NCI-H774 (cell line): ENCODE measurements at places on chromosomes 11 and 22.

GRCh38 chr11:90134478-90135003 lies at the start of gene NAALAD2:
Gene NAALAD2 (plus strand): TSS chr11:90134663. CDS start chr11:90134759, 96 bp downstream.
- peak; percentile 69 for DNase-seq

DNA sequence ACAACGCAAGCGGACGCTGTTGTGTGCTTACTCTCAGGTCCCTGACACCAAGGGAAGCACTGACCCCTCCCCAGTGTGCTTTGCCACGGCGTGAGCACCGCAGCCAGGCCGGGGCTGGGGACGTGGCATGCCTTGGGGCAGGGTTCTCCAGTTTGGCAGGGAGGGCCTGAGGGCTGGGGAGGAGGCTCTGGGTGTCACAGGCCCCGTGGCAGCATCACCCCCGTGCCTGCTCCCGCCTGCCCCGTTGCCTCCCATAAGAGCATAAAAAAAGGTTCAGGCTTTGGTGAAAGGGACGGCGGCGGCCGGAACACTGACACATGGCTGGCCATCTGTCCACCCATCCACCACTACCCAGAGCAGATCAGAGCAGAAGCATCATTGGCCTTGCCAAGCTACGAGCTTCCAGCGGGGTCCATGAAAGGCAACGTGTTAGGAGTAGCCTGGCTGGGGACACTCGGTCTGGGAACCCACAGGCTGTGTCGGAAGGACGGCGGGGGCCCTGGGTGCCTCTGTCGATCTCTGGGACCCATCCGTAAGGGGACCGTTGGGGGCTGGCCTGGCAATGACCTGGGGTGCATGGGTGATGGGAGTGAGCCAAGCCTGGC lies 183.0 kb downstream of the IGLL1 start:
- DNase-seq, result no peak

GRCh38 chr11:113504586-113504985 lies 29.4 kb upstream of the DRD2 start:
- DNase-seq, result no peak

DNA sequence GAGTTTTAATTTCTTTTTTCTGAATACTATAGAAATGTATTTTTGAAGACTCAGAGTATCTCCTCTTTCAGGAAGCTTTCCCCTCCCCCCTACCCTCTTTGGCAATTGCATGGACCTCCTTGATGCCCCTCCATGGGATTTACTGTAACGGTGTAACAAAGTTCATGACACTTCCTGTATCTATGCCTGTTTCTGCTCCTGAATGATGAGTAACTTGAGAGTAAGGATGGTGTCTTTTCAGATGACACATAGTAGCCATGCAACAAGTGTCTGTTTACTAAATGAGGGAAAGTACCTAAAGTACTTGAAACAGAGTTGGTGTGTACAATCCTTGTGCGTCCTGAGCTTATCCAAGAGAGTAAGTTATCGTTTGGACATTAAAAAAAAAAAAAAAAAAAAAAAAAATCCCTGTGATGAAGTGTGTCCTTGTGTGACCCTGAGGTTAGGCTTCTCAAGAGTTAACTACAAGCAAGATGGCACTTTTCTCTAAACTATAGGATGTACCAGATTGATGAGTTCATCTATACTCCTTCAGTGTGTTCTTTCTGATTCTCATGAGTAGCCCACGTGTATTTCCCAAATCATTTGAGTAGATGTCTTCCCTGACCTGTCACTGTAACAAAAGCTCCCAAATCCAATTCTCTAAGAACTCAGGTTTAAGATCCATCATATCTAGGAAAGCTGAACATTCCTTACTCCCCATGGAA lies 7.4 kb downstream of the ETS1 start:
- DNase-seq, result no peak

GRCh38 chr11:46639197-46639839 lies 22.0 kb downstream of the ATG13 start:
- DNase-seq, result no peak

- no peak for DNase-seq
Measured at GRCh38 chr11:67278939-67279588, 10.0 kb upstream of the ANKRD13D start.

- DNase-seq, result no peak
Measured at GRCh38 chr11:125020342-125020741, 42.8 kb upstream of the SLC37A2 start.

DNA sequence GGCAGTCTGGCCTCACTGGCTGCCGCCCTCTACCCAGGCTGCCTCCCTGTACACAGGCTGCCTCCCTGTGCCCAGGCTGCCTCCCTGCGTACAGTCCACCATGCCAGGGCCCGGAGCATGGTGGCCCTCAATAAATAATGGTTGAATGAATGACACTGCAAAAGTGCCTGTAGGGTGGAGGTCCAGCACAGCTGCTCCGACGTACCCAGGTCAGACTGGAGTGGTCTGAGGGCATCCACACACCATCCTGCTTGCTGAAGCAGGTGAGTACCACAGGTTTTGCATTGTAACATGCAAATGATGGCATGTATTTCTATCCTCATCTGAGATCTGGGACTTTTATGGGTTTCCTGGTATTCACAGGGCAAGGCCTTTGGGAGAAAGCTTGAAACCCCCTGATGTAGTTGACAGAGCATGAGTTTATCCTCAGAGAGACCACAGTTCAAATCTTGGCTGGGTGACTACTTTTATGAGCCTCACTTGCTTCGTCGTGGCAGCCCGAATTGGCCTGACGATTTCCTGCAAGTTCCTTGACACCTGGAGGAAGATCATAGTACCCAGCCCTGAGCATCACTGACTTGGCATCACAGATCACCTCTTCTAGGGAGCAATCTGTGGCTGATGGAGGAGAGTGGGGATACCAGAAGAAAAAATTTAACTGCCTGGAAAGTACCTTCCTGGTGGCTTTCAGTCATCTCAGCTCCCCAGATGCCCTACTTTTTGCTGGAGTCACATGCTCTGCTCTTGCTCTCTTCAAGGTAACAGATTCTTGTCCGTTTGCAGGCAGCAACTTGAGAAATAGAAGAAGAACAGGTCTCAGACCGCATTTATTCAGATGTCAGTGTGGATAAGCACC lies 16.0 kb upstream of the CYB5R3 start:
- no peak for DNase-seq

DNA sequence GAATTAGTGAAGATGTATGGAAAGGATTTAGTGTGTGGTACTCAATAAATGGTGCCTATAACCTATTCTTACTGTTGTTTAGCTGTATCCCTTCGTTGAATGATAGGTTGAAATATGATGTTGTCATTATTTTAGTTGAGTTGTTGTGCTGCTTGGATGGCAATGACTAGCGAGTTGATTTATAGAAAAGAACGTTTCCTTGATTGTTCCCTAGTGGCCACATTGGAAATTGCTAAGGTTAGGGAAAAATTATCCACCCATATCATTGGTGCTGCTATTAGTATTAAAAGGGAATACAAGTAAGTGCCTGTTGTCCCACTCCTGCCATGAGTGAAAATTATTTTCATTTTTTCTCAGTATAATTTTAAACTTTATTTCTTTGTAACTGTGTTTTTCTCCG lies 14.5 kb downstream of the EMSY start:
- no peak for DNase-seq

- DNase-seq, result no peak
Measured at GRCh38 chr22:44924098-44924497, 85.7 kb downstream of the PHF21B start.

DNA sequence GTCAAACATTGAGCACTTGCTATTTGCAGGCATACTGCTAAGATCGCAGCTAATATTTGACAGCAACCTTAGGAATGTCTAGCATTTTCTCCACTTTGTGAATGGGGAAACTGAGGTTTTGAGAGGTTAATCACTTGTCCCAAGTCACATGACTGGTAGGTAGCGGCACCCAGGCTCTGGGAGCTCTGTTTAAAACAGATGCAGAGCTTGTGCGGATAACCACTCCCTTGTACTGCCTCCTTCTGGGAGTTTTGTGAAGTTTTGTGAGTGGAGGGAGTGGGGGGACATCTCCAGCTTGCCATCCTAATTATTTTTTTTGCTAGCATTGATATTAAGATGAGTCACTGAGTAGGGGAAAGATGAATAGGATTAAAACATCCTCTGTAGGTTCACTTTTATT lies 134.7 kb downstream of the GRIK4 start:
- no peak for DNase-seq

- no peak for DNase-seq
Measured at GRCh38 chr11:70060611-70061293, 17.4 kb upstream of the ANO1 start.

DNA sequence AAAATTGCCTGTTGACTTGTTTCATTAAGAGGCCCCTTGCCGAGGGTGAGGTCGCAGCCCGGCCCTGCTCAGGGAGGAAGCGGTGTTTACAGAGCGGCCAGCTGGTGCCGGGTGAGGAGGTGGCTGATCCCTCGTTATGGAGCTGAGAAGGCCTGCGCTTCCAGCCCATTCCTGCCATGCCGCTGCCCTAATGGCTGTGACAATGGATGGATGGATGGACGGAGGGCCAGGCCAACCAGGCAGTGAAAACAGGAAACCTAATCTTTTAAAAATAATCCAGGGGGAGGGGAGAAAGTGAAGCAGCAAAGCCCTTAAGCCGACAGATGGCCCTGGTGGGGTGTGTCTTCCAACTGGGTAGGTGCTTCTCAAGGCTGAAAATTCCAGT lies 38.5 kb downstream of the BCR start:
- peak; percentile 53 for DNase-seq

DNA sequence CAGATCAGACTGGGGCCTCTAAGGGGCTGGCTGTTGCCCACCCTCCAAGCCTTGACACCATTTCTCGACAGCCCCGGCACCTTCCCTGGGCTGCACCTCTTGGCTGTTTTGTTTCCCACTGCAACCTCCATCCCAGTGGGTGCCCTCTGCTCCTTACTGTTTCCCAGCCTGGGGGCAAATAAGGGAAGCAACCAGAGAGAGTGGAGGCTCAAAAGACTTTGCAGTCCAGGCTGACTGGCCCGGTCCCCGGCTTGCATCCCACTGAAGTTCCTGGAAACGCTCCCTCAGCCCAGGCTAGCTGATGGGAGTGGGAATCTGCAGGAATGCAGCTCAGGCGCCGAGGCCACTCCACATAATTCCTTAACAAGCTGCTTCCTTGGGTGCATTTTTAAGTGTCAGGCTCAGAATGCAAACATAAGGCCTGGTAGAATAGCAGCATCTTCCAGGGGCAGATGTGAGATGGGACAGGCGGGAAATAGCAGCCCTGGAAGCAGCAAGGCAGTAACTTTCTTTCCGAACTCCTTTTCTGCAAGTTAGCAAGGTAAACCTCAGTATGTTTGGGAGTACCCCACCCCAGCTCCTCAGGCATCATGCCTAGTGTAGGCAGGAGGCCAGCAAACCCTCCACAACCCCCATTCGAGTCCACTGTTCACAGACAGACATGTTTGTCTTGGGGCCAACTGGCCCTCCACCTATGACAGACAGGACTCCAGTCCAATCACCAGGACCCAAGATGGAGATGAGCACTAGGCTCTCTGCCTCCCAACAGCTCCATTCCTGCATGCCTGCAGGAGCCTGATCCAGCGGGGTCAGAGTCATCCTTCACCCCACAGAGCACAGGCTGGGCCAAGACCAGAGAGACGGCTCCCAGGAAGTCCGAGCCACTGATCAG lies 39.3 kb downstream of the RPL27A start:
- DNase-seq, result no peak

- no peak for DNase-seq
Measured at GRCh38 chr22:25880524-25880923, 138.5 kb downstream of the MYO18B start.

- no peak for DNase-seq
Measured at GRCh38 chr11:85347291-85347690, 279.9 kb downstream of the DLG2 start.
